ENCODE measurements at places on chromosomes 7 and 10.

GRCh38 chr10:132465193-132465888 lies 68.3 kb downstream of the PWWP2B start:
- no peak for DNase-seq

DNA sequence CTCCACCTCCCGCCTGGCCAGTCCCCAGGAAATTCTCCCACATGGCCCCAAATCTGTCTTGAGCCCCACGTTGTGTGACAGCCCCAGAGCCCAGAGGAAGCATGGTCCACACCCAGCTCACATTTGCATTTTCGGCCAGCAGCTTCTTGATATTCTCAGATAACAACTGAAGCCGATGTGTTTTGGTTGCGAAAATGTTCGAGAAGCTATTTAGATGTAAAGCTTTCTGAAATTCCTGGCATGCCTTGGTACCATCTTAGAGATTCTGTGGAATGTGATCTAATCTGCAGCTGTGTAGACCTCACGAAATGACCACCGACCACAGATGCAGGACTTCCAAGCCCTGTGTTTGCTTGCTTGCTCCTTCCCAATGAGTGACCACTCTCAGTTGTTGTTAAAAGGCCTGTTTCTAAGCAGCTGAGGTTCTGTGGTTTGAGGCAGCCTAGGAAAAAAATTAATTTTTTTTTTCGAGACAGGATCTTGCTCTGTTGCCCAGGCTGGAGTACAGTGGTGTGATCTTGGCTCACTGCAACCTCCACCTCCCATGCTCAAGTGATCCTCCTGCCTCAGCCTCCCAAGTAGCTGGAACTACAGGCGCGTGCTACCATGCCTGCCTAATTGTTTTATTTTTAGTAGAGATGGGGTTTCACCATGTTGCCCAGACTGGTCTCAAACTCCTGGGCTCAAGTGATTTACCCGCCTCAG lies 8.8 kb downstream of the SLC4A2 start:
- no peak for DNase-seq

GRCh38 chr10:73576178-73576889 lies 14.8 kb downstream of the USP54 start:
- DNase-seq, result no peak

DNA sequence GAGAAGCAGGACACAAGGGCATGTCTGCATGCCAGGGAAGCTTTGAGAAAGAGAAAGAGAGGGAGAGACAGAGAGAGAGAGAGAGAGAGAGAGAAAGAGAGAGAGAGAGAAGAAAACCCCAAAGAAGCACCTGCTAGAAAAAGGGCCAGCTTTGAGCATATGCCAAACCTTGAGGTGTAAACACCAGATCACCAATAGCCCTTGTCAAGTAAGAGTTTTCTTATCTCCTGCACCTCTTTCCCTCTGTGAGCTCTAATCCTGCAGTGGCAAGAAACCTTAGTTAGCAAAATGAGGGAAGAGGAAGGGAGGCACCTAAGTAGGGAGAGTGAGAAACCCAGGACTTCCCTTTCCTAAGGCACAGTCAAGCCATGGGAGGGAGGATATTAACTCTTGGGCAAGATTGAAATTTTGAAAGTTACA lies 11.3 kb upstream of the TRDMT1 start:
- no peak for DNase-seq

GRCh38 chr10:103473261-103473671 lies 5.8 kb downstream of the CALHM3 start:
- no peak for DNase-seq

DNA sequence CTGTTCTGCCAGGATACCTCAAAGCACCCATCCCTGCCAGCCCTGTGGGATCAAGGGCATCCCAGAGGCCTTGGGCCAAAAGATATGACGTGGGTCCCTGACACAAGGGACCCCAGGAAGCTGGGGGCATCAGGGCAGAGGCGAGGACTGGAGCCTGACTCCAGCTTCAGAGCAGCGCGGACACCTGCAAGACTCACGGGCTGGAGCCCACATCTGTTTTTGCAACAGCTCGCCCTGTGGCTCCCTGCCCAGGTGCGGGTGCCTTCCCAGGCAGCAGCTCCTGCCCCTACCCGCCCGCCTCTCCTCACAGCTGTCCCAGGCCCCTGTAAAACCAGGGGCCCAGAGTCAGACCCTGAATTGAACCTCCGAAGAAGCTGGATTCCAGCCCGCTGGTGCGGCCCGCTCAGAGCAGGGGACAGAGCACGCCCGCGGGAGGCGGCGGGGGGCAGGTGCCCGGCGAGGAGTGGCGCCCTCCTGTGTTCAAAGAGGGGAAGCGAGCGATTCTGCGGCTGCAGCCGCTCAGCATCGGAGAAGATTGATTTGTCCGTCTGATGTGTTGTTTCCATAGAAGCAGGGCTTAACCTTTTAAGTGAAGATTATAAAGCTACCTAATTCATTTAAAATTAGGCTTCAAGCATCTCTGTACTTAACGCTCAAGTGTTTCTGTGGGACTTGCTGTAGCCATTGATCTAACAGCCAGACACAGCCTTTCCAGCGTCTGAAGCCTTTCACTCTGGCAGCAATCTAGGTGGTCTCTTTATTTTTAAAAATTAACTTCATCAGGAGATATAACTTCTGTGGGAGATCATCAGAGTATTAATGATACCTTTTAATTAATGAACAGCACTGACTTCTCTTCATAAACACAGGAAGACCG lies 88.4 kb downstream of the BEND7 start:
- peak; percentile 56 for DNase-seq

- no peak for DNase-seq
These were observed 6.5 kb upstream of the IFT22 start for GRCh38 chr7:101328159-101328558.

DNA sequence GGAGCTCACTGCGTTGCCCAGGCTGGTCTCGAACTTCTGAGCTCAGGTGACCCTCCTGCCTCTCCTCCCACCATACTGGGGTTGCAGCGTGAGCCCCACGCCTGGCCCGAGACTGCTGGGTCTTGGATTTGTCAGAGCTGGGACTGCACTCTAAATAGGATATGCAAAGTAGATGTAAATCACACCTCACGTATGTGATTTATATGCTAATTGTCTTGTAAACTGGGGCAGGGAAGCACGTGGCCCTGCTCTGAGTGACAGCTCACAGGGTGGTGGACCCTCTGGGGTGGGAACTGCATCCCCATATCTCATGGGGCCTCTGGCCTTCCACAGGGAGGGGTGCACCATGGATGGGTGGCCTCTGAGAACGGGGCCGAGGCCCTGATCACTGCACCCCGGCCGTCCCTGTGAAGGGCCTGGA lies 34.1 kb downstream of the GET4 start:
- DNase-seq, result no peak

DNA sequence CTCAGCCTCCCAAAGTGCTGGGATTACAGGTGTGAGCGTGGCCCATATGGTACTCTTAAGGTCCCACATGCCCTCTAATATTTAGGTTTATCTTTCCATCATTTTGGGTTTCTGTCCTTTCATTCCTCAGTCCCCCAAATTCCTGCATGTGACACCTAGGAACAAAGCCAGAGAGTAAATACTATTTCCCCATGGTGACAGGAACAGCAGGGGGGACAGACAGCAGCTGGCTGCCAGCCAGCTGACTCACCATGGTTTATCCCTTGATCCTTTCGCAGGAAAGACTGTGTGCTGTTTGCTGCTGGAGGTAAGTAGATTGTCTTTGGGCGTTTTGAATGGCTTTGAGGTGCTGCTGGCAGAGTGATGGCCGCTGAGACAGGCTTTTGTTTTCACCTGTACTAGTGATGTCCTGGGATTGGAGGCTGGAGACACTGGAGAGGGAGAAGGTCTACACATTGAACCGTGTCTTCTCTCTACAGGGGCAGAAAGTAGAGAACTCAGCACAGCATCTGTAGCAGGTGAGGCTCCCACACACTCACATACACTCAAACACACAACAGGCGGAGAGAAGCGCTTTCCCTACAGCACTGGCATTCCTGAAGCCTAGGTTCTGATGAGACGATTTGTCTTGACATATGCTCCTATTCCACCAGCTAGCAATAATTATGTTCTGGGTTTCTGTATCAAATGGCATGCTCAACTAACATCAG lies 83.7 kb upstream of the EFCAB10 start:
- no peak for DNase-seq

DNA sequence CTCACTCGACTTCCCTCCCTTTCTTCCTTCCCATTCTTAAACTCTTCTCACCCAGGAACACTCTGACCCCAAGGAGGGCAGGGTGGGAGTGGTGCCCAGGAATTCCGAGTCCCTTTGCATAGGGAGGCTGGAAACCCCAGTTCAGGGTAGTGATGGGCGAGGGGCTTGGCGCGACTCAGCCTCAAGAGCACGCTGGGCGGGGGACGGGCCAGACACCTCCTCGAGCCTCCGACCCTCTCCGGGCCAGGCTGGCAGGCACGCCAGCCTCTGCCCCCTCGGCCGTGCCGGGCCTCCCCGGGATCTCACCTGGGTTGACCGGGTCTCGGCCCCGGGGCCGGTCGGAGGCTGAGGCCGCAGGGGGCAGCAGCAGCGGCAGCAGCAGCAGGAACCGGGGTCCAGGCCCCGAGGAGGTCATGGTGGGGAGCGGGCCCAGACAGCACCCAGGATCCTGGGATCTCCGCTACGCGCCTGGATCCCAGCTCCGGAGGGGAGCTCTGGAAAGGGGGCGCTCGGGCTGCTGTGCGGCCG lies 457 bp downstream of the PLOD3 start:
- no peak for DNase-seq

DNA sequence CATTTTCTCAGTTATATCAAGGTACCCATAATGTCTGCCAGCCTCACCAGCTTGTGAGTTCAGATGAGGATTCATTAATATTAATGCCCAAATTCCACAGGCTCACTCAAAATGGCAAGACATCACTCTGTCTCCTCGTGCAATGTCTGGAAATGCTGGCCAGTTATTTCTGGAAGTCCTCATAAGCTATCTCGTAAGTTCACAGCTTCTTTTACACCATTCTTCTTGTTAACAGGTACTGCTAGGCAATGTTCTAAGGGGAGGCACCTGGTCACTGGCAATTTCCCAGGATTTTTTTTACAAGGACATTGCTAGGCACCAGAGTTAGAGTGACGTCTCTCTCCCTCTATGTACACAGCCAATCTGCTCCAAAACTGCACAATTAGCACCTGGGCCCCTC lies 80.2 kb upstream of the SEMA3C start:
- DNase-seq, result no peak

DNA sequence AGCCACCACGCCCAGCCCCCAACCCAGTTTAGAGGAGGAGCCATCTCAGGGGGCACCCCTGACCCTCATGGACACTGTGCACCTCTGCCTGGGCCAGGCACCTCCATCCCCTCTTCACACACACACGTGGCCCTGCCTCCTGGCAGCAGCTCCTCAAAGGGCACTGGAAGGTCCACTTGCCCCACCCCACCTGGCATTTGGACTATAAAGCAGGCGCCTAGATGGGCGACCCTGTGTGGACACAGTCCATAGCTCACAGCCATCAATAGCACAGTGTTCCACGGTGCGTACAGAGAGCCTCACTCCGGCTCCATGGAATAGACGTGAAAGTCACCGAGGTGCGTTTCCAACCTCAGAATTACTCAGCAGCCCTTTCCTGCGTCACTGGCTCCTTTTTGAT lies 41.0 kb downstream of the FKBP6 start:
- no peak for DNase-seq

DNA sequence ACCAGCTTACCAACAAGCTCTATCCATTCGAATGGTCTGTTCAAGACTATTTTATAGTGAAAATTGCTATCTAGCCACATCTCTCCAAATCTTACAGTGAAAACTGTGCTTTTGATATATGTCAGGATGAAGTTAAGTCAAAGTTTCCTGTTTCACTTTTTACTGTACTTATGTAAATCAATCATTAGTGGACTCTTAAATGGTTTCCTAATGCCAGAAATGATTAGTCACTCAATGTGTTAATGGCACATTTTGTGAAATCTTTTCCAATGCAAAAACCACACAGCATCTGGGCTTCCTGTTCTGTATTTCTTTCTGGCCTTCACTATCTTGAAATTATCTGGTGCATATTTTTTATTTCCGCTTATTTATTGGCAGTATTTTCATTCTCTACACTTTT lies 87.3 kb upstream of the STEAP1B start:
- no peak for DNase-seq

DNA sequence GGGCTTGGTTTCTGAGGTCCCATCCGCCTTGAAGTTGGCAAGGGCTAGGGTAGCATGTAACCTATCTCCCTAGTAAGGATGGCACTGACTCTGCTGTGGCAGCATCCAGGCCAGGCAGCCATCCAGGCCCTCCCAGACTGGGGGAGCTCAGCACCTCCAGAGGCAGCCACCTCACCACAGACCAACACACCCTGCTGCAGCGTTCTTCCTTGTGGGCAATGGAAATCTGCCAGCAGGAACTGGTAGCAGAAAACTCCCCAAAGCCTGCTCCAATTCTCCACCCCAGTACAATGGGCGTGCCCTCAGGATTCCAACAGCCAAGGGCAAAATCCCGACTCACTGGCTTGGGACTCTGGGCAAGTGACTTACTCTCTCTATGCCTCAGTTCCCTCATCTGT lies 27.5 kb downstream of the DLG5 start:
- no peak for DNase-seq

DNA sequence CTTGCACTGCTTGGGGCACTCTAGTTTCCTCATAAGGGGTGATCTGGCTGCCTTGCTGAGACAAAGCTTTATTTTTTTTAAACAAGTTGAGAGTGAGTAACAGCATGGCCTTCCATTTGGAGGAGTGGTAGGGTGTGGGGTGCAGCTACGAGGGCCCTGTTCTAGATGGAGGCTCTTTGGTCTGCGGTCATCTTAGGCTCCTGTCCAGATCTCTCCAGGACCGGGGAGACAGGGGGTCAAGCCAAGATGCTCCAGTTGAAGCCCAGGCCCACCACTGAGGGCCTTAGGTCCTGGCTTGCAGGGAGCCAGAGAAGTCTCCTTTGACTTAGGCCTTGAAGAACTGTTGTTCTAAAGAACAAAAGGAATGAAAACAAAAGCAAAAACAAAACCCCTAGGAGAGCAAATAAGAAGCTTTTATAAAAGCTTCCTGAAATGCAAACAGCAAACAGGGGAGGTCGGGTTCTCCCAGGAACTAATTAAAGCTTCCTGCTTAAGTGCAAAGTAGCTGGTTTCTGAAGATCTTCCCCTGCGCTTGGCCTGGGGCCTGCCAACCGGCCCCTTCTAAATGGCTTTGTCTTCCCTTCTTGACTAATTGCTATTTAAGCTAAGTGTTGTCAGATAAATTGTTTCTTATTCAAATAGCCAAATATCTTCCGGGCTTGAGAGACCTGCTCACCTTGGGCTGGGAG lies 259.2 kb downstream of the GLRX3 start:
- no peak for DNase-seq

- no peak for DNase-seq
These were observed 213.9 kb downstream of the ELFN1 start for GRCh38 chr7:1883834-1884582.

DNA sequence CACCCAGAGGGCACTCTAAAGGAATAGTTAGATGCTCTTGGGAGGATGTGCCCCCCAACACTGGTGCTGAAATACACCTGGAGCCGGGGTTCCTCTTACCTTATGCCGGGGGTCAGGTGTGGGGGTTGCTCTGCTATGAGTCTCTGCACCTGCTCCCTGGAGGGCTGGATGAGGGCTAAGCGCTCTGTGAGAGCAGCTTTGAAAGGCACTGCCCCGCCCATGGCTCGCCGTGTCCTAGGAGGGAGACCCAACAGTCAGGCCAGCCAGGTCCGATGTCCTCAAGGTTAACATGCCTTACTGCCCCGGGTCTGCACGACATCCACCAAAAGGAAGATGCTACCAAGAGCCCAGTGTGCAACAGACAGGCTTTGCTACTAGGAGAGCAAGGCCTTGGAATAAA lies 31.7 kb downstream of the PSPH start:
- no peak for DNase-seq

All from activated CD4-positive, alpha-beta T cell treated with anti-CD3 and anti-CD28 coated beads, Interleukin-2, amount 50 U/mL, for 4 hours (primary cell).